Right lung (tissue), 10 donors: ENCODE measurements at places on chromosomes 4 and X. TPM values are rescaled to one million over a fixed set of nuclear protein-coding genes. Genes with fewer than 3 reads are reported as not detected.

DNA sequence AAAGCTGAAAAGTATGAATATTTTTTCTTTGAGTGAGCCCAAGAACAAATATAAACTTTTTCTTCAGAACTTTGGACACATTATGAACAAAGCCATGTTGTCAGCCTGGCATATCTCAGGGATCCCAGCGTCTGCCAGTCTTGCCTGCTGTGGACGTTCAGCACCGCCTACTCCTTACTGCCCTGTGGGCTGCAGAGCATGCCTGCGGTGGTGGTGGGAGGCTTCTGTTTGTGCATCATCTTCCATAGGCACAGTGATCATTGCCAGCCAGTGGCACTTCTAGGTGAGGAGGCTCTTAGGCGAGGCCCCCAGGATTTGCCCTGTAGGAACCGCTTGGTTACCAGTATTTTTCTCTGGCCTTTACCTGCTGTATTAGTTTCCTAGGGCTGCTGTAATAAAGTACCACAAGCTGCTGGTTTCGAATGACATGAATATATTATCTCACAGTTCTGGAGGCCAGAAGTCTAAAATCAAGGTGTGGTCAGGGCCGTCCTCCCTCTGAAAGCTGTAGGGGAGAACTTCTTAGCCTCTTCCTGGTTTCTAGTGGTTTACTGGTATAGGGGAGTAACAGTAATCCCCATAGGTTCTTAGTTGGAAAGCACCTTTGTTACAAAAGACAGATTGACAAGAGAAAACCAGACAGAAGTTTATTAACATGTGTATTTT, 15.4 kb downstream of the ANXA3 start:
- no peak for DNase-seq

GRCh38 chr4:69731847-69732246, 28.6 kb downstream of the SULT1B1 start:
- DNase-seq: no peak

- no peak for DNase-seq
Measured at GRCh38 chr4:4800646-4801408, 58.6 kb upstream of the MSX1 start.

Gene TSPAN7
- polyA plus RNA-seq: 57.7 TPM

DNA sequence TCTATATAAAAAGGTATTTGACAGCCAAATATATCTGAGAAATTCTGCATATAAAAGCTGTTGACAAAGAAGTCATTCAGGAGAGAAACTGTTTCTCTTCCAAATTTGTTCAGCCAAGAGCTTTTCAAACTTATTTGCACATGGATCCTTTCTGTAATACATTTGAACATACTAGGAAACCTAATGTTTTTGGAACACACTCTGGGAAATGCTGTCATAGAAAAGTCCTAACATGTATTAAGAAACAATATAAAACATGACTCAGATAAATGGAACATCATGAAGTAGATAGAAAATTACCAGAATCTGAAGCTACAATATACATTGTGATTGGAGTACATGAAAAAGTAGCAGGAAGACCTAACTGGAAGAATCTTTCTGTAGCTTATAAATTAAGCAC, 781.5 kb upstream of the EPHA5 start:
- DNase-seq: no peak

Gene PABPC1L2A
- 0.07 TPM for polyA plus RNA-seq

DNA sequence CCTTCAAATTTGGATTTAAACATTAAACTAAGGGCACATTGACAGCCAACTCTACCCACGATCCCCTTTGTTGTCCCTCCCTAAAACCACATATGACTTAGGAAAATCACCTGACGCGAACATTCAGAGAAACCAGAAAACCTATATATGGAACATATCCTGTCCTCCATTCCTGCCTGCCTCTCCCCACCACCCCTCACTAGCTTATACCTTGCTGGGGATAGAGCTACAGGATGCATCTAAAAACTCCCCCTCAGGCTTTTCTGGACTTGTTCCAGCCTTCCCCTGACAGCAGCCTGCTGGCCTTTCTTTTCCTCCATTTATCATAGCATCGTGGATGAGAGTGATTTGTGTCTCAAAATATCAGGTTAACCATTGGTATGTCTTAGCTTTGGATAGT, 8.8 kb downstream of the STK26 start:
- DNase-seq: no peak

Gene POF1B
- polyA plus RNA-seq: 0.29 TPM

GRCh38 chr4:53193111-53193510, 172.8 kb downstream of the SCFD2 start:
- no peak for DNase-seq

DNA sequence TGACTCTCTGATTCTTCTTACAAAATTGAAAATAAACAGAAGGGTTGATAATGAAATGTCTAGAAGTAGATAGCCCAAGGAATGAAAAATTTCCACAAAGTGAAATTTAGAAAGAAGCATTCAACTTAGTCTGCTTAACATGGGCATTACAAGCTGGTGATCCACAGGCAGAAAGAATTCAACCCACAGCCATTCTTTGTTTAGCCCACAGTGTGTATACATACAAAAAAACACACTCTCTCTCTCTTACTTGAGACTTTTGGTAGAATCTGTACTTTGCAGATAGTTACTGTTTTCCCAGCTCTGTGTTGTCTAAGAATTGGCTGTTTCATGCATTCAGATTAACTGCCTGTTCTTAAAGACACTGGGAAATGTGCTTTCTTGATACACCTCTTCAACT, 159.8 kb downstream of the SLC4A4 start:
- no peak for DNase-seq

Gene PPEF2
- polyA plus RNA-seq: 0.25 TPM

- no peak for DNase-seq
Measured at GRCh38 chr4:30714408-30715031, 5.6 kb upstream of the PCDH7 start.

Gene STIM2
- 57.2 TPM for polyA plus RNA-seq

Gene PDZD4
- polyA plus RNA-seq: 10.8 TPM

DNA sequence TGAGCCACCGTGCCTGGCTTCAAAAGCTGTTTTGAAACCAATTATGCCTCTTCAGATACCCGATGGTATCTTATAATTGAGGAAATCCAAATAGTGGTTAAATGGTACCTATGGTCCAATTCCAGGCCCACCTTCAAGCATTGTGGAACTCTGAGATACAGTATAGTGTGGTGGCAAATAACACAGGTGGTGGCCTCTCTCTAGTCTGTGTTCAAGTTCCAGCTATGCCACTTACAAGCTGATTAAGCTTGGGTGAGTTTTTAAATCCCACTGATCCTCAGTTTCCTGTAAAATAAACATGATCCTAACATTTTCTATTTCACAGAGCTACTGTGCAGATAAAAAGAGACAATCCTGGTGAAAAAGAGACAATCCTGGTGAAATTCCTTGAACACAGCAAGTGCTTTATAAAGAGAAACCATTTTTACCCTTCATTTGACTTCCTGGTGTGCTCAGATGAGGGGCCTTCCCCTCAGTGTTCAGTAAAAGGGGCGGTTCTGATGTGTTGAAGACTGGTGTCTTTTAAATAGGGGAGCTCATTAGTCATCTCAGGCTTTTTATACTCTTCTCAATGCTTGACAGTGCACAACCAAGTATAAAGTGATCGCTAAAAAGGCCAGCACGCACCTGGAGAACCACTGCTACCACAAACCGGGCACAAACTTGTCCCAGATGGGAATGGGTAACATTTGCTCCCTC, 30.8 kb upstream of the CD40LG start:
- DNase-seq: no peak

DNA sequence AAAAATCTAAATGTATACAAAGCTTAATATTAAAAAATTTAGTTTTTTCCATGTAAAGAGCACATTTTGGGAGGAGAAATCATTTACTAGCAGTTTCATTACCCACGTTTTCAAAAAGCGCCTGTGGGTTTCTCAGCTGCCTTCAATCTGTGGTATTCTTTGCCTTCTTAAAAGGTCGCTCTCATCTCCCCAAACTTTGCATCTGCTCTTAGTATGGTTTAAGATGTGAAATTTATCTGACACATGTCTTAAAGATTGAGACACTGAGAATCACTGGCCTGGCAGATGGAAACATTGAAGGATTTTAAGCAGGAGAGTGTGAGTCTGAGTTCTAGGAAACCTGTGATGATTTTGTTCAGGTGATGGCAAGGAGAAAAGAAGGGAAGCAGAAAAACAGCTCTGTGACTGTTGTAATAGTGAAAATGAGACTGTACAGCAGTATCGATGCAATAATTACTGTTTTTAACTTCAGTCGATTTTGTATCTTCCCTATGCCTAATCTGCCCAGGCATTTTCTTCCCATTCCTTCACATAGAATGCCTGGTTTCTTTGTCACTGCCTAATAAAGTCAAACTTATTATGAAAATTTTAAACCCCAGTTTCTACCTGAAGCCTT, 75.9 kb downstream of the PAQR3 start:
- no peak for DNase-seq

GRCh38 chr4:73341454-73341853, 62.6 kb upstream of the ALB start:
- peak; percentile 51 for DNase-seq

DNA sequence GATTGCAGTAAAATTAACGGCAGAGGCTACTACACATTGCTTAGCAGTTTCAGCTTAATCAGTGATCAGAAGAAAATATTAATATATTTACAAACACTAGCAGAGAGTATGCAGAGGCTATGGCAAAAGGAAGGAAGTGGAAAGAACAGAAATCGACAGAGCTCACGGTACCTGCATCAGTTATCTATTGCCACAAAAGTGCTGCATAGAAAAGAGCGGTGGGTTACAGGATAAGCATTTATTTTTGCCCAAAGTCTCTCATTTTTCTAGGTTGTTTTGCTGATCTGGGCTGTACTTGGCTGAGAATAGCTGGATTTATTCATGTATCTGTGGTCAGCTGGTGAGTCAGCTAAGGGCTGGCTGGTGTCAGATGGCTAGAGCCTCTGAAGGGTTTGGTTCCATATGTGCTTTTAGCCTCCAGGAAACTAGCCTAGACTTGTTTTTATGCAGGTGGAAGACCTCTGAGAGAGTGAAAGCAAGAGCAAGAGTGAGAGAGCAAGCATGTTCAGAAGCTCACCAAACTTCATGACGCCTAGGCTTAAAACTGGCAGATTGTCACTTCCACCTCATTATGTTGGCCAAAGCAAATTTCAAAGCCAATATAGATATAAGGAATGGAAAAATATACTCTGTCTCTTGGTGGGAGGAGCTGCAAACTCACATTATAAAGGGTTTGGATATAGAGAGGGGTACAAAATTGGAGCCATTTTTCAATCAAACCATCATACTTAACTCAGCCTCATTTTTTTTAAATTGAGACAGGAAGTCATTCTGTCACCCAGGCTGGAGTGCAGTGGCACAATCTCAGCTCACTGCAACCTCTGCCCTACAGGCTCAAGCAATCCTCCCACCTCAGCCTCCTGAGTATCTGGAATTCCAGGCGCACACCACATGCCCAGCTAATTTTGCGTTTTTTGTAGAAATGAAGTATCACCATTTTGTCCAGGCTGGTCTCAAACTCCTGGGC, 153.2 kb upstream of the RPL34 start:
- no peak for DNase-seq

DNA sequence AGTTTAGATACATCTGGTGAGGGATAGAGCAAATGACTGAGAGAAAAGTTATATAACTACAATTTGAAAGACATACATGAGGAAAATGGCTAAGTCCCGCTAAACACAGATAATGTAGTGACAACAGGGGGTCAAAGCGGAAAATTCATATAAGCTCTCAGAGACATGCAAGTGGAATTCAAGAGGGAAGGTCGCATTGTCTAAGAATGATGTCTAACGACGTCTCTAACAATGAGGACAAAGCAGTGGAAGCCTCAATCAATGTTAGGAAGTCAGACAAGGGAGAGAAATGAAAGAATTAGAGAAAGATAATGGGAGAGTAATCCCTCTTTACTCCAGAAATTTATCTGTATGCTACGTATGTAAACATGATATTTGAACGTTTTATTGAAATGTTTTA, 113.4 kb downstream of the ANTXR2 start:
- no peak for DNase-seq

DNA sequence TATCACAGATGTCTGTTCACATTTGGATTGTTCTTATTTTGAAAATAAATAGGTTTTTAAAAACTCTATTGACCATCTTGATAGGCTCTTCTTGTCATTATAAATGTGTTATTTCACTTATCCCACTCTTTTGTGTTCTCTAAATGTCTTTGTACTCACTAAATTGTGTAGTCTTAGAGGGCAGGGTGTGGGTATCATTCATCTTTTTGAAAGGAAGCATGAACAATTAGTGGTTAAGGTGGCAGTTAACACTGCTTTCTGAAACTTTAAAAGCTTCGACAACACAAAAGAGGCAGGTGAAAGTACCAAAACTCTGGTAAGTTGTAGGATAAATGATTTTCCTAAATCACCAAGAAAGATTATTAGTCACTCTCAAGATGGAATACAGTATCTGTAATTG, 83.2 kb downstream of the IL15 start:
- no peak for DNase-seq

DNA sequence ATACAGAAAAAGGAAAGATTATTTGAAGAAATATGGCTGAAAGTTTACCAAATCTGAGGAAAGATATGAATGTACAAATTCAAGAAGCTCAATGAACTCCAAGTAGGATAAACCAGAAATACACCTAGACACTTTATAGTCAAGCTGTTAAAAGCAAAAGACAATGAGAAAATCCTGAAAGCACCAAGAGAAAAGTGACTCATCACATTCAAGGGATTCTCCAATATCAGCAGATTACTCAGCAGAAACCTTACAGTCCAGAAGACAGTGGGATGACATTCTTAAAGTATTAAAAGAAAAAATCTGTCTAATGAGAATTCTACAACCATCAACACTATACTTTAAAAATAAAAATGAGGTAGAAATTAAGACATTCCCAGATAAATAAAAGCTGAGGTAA, 223.8 kb upstream of the ZCCHC13 start:
- no peak for DNase-seq

GRCh38 chr4:125011646-125012045, 299.1 kb upstream of the ANKRD50 start:
- DNase-seq: no peak

DNA sequence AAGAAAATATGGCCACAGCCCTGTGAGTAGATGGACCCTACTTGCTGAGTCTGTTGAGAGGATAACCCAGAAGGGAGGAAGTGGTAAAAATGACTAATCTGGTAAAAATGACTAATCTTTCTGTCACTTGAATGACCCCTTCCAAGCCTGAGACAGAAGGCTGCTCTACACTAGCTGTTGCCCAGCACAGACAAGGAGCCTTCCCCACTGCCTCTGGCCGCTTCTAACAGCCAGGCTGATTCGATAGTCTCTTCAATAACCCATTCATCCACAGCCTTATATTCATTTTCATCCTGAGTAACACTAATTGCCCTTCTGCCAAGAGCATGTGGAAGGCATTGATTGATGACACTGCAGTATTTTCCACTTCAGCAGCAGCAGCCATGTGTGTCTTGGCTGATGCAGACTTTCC, 18.4 kb downstream of the MAGEB17 start:
- DNase-seq: no peak

Gene SLC7A11
- polyA plus RNA-seq: 0.78 TPM
